ENCODE measurements at places on chromosomes 16 and 17. TPM values are rescaled to one million over a fixed set of nuclear protein-coding genes. Genes with fewer than 3 reads are reported as not detected.
A peak's percentile ranks its signal among the peaks of the same experiment; 100 is the strongest.

ALOXE3 gene
- not detected for total RNA-seq

NLGN2 gene
- total RNA-seq: 11.6 TPM

RASD1 gene
- total RNA-seq: 5.3 TPM

ETV4 gene
- total RNA-seq: 191 TPM

RSKR gene
- total RNA-seq: 12.2 TPM

ZNF423 gene
- 42.9 TPM for total RNA-seq

PCGF2 gene
- 27.0 TPM for total RNA-seq

TMEM92 gene
- total RNA-seq: 7.3 TPM

GALK1 gene
- total RNA-seq: 43.4 TPM

OR3A3 gene
- not detected for total RNA-seq

WNT3 gene
- 31.9 TPM for total RNA-seq

KRTAP4-9 gene
- total RNA-seq: not detected

BEAN1 gene
- total RNA-seq: not detected

NTN1 gene
- total RNA-seq: 8.9 TPM

INCA1 gene
- total RNA-seq: 0.42 TPM

DNA sequence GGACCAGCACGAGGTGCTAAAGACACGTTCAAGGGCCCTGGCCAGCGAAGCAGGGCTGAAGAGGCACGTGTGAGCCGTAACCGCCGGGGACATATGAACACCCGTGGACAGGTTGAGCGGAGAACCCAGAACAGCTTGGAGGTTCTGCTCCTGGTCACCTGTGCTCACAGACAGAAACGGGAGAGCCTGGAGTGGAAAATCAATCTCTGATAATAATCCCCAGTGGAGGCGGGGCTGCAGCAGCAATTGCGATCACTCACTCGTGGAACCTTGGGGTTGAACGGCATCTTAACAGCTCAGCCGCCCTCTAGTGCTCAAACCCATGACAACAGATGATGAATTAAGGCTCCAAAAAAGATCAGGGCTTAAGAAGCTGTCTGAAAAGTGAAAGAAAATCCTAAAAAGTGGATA, 25.6 kb downstream of the WIPI1 start:
- DNase-seq: peak; percentile 57

GRCh38 chr16:86925067-86925791, 346.9 kb downstream of the FOXL1 start:
- DNase-seq: no peak

DNA sequence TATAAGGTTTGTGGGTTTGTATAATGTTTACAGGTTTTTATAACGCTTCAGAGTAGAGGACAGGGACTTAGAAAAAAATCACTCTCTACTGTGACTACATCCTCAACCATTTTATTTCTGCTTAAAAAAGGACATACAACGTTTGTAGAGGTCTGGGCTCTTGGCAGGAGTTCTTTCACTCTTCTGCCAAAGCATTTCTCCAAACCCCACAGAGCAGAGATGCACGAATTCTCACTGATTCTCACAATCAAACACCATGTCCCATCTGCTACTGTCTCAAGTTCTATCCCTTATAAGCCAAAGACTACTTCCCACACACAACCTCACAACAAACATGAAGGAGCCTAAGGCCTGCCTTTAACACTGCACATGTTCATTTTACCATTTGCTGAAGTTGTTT, 7.0 kb upstream of the ANKFY1 start:
- DNase-seq: no peak

DNA sequence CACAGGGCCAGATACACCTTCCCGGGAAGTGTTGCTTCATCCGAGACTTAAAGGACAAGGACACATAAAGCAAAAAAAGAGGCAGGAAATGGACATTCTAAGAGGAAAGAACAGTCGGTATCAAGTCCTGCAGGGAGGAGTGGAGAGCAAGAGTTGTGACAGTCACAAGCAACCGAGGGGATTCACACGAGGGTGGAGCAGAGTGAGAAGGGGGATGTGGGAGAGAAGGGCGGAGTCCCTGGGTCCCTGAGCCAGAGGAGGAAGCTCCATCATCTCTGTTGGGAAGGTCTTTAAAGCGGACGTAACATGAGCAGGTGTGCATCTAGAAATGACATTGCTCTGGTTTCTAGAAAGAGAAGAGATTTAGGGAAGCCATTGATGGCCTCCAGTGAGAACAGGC, 47.1 kb downstream of the AIPL1 start:
- no peak for DNase-seq

DNA sequence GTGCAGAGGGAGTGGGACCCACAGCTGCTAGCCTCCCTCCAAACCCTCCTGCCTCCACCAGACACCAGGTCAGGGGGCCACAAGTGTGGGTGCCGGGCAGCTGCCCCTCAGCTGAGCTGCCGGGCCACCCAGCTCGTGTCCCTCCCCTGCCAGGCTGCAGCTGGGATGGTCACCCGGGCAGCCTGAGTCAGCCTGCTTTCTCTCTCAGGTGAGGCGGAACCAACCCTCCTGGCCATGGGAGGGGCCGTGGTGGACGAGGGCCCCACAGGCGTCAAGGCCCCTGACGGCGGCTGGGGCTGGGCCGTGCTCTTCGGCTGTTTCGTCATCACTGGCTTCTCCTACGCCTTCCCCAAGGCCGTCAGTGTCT, 6.9 kb downstream of the SLC16A3 start:
- no peak for DNase-seq

GRCh38 chr16:30997725-30998711, 12.4 kb downstream of the STX1B start:
- DNase-seq: peak; percentile 74

- DNase-seq: no peak
These were observed 112.7 kb downstream of the VPS53 start for GRCh38 chr17:601926-602303.

DNA sequence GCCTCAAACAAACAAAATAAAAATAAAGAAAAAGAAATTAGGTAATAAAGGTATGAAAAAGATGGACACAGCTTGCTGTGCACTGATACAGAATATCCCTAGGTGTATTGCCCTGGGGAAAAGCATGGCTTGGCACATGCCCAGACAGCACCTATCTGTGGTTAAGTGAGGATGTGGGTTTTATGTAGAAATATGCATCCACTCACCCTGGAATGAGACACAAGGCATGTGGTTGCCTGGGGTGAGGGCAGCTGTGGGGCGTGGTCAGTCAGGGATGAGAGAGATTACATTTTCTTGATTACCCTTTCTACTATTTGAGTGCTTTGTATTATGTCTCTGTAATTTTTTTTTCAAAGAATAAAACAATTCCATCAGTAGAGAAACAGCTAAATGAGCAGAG, 6.9 kb downstream of the PLLP start:
- peak; percentile 33 for DNase-seq

DNA sequence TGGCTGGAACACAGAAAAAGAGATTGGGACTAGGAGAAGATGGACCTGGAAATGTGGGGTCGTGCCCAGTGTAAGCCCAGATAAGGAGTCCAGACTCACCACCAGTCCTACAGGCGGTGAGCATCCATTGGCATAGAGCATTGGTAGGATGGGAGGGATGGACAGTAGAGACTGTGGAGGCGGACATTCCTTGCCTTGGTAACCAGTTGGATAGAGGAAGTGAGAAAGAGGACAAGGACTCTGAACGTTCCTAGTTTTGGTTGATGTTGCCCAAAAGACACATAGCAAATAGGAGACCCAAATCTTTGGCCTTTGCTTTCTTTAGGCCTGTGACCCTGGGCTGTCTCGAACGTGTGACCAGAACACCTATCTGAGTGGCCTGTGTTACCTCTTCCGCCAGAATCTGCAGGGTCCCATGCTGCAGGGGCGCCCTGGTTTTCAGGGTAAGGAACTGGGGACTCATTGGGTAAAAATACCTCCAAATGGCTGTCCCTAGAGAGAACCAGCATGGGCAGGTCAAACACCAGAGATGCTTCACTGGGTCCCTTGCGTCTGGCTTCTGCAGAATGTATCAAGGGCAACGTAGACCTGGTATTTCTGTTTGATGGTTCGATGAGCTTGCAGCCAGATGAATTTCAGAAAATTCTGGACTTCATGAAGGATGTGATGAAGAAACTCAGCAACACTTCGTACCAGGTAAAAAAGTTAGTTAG, 6.4 kb downstream of the ITGAL start:
- DNase-seq: peak; percentile 14

DNA sequence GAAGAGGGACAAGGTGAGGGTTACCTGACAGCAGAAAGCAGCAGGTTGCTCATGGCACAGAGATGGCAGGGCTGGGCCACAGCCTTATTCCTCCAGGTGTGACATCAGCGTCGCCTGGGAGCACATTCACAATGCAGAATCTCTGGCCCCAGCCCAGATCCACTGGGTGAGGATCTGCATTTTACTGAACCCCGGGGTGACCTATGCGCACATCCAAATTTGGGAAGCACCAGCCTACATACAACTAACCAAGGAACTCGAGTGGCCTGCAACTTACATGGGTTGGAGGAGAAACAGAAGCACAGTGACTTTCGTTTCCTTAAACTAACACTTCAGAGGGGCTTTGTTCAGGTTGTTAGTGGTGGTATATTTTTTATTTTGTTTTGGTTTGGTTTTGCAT, 17.6 kb downstream of the CPPED1 start:
- DNase-seq: no peak

DNA sequence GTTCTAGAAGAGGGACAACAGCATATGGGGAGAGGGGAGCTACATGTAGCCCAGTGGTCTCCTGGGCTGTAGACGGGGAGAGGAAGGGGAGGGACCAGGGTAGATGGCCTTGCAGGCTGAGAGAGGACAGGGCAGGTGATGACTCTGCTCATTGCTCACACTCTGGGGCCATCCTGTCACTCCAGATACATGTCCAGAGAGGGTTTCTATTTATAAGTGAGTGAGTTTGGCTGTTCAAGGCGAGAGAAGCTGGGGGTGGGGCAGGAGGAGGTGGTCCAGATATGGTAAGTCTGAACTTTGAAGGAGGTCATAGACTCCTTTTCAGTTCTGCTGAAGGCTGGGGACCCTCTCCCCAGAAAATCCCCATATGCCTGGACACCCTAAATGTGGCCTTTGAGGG, 22.2 kb downstream of the CACNA1G start:
- DNase-seq: no peak

- DNase-seq: no peak
These were observed 220.2 kb upstream of the TBX2 start for GRCh38 chr17:61179380-61179806.

GRCh38 chr17:66494023-66494803, 191.8 kb downstream of the PRKCA start:
- DNase-seq: no peak

GRCh38 chr16:10376229-10376628, 9.6 kb upstream of the ATF7IP2 start:
- no peak for DNase-seq

DNA sequence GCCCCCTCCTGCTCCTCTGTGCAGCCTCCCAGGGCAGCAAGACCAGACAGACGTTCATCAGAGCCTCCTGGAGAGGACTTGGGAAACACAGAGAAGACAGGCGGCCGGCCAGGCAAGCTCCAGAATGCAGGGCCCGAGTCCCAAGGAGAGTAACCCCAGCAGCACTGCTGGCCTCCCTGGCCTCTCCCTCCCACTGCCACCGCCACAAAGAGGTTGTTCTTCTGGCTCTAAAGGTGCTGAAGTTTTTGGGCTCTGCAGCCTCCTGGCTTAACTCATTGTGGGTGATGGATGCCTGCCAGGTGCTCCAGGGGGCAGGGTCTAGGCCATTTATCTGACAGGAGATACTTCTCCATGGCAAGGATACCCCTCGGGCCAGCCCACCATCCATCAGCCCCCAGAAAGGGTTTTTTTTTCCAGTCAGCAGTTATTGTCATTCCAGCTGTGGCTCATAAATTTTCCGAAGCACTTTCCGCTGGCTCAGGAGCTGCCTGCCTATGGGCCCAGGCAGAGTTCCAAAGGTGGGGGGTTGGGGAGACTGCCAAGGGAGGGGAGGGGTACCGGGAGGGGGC, 32.0 kb upstream of the MRPS23 start:
- DNase-seq: no peak

GRCh38 chr17:8073627-8074484, 13.7 kb downstream of the ALOX12B start:
- peak; percentile 94 for DNase-seq

GRCh38 chr17:50818261-50818660, 17.1 kb upstream of the WFIKKN2 start:
- DNase-seq: peak; percentile 20

DNA sequence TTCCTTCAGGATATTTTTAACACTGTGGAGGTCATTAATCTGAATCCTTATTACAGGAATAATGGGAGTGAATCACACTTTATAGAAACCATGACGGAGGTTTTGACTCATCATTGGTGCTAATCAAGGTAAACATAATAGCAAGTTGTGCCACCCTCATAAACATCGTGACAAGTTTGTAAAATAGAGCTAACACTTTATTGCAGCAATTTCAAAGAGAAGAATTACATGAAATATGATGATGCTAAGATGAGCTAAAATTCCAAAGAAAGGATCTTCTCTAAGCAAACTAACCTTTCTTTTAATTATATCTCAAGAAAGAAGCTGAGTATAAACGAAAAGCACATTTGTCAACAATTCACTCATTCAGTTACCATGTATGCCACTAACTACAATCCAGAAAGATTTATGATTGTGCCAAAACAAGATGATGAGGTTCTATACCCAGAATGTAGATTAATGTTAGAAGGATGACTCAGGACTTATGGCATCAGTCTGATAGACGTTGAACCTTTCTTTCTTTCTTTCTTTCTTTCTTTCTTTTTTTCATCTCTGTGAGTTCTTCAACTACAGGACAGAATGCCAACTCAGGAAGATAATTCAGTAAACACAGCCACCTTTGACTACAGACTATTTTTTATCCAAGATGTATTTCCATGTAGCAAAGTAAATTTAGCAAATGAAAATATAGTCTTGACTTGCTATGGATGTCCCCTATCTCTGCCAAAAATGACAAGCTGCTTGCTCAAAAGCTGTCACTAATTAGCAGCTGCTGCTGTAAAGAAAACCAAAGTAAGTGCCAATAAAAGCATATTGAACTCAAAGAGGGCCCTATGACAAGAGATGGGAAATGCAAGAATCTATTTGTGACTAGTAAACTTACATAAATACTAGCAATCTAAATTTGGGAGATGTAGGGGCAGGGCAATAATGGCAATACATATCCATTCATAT, 23.3 kb downstream of the STAT5B start:
- no peak for DNase-seq

DNA sequence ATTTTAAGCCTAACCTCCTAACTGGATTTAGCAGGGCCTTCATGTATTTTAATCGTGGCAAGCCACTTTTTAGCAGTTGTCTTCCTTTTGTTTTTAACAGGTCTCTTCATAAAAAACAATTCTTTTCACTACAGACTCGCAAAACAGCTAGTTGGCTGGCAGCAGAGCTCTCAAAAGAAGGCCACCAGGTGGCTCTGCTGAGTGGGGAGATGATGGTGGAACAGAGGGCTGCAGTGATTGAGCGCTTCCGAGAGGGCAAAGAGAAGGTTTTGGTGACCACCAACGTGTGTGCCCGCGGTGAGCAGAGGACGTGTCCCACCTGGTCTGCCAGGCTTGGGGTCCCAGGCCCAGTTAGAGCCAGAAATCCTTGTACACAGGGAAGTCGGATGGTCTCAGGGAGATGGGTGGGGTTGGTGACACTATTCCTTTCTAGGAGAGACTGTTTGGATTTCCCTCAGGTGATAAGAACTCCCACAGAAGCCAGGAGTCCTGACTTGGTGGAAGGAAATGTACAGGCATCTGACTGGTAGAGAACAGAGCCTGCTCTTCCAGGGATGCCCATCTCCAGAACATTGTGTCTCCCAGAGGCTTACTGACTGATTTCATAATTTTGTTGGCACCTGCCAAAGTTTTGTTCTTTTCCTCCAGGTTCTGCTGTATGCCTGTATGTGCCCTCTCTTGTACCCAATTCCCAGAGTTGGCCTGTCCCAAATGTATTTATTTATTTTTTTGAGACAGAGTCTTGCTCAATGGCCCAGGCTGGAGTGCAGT, 14.9 kb upstream of the DDX19A start:
- peak; percentile 58 for DNase-seq

GRCh38 chr16:31179219-31179746, 656 bp upstream of the FUS start:
- no peak for DNase-seq
